ENCODE measurements at places on chromosomes 2 and 18.

- no peak for DNase-seq
These were observed 114.8 kb upstream of the PTPRM start for GRCh38 chr18:7452331-7452730.

DNA sequence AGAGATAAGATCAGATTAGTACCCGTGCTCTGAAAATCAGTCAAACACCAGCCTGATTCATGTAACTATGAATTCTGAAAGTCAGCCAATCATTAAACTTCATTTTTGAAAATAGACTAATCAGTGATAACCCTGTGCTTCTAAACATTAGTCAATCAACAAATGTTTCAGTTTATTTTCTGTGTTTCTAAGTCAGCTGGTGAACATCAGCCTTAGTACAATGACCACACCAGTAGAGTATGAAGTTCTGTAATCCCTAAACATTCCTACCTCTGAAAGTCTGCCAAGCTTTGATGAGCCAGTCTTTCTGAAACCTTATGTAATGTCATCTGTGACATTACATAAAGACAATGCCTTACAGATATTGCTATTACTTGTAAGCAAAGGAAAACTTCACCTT lies 807.4 kb upstream of the CRIM1 start:
- DNase-seq: no peak

GRCh38 chr18:5891184-5891853 lies 4.0 kb downstream of the TMEM200C start:
- DNase-seq: no peak

GRCh38 chr2:112897624-112897978 lies 13.4 kb upstream of the IL37 start:
- DNase-seq: no peak

GRCh38 chr2:75503048-75503607 lies 57.6 kb downstream of the EVA1A start:
- DNase-seq: no peak

DNA sequence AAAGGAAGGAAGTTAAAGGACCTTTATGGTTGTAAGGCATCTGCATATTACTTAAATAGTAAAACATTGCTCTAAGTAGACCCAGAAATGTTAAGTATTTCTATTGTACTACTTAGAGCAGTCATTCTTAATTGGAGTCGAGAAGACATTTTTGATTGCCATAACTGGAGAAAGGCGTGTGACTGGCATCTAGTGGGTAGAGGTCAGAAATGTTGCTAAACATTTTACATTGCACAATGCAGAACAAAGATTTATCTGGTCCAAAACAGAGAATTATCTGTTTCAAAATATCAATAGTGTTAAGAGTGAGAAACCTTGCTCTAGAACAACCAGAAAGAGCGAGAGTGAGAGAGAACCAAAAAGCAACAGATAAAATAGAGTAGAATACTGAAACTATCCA lies 23.3 kb upstream of the ROCK1 start:
- DNase-seq: no peak

DNA sequence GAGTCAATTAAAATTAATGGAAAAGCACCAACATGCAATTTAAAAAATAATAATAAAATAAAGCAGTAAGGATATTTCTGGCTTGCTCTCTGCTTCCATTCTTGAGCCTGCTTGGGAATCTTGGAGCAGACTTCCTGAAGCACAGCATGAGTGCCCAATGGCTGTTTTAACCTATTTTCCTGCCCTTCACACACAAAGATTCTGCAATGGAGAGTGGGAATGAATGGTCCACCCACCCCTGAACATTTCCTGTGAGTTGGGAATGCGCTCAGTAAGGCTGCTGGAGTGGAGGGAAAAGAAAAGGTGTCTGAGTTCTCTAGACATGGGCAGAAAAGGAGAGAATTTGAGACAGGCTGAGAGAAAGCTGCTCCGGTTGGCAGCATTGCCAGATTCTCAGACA lies 140.6 kb downstream of the BCL2 start:
- DNase-seq: no peak

- no peak for DNase-seq
These were observed 963.6 kb downstream of the SOCS6 start for GRCh38 chr18:71252351-71252865.

DNA sequence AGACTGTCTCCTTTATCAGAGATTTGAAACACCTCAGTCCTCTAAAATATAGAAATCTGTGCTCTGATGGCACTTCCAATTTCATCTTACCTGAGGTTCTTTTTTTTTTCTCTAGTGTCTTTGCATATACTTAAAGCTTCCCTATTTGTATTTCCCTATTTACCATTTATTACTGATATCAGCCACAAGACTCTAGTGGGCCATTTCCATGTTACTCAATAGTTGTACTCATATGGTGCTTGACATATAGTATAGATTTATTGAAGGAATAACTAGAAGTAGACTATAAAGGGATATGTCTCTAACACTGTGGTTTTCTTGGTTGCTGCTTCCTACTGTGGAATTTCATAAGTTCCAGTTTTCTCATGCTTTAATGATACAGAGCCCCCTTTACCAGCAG lies 3.0 kb downstream of the RBM45 start:
- DNase-seq: no peak

Data from GM12864 (cell line).